CD8-positive, alpha-beta T cell (primary cell): ENCODE measurements at places on chromosomes 7 and 10. TPM values are rescaled to one million over a fixed set of nuclear protein-coding genes. Genes with fewer than 3 reads are reported as not detected.

DNA sequence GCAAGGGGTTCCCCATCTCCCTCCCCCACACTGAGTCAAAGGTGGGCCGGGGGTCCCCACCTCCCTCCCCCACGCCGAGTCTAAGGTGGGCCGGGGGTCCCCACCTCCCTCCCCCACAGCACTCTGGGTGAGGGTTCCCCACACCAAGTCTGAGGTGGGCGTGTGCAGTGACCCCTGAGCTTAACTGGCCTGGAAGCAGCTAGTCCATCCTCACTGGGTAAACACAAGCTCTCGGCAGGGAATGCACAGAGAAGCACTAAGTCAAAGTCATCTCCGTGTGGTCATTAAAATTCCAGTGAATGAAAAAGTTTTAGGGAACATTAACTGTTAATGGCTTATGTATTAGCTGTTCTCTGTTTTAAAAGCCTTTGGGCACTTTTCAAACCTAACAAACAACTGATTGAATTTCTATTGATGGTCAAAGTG lies 43.7 kb upstream of the PRKAR1B start:
- DNase-seq = no peak

- DNase-seq = no peak
These were observed 12.3 kb downstream of the MRPS24 start for GRCh38 chr7:43856996-43857395.

DNA sequence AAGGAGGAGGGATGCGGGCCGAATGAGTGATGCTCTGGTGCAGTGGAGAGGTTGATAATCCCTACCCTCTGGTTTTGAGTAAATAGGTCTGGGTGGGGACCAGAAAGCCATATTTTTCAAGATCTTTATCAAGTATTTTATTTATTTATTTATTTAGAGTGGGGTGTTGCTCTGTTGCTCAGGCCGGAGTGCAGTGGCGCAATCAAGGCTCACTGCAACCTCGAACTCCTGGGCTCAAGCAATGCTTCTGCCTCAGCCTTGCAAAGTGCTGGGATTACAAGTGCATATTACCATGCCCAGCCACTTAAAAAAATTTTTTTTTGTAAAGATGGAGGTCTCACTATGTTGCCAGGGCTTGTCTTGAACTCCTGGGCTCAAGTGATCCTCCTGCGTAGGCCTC lies 21.6 kb downstream of the SVIL start:
- DNase-seq = no peak

DNA sequence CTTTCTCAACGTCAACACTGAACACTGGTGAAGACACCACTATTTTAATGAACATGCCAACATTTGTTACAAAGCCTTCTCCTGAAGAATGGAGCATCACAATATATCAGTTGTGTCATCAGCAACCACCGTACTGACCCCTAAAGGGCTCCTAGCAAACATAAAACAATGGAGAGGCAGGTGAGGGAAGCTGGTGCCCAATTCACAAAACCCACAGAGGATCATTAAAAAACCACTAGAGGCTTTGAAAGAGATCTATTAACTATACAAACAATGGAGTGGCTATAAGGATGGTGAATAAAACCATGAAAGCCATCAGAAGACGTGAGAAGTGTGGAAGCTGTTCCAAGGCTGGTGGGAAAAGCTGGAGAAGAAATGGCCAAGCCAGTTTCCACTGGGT lies 150.8 kb downstream of the FAM107B start:
- DNase-seq = no peak

DNA sequence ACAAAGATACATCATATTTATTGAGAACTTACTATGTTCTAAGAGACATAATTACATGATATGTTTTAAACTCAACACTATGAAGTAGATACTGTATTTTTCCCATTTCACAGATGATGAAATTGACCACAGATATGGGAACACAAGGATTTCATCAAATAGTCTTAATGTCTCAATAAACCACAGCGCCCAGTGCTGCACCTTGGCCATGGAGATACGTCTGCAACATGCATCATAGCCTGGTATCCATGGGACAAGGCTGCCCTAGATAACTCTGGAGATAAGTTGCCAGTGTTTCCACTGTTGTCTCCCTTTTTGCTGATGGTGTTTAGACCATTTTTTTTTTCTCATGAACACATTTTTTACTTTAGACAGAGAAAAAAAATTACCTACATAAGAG lies 97.5 kb downstream of the GNAT3 start:
- no peak for DNase-seq

- DNase-seq = no peak
These were observed 182.5 kb upstream of the PRSS58 start for GRCh38 chr7:142440219-142440905.

DNA sequence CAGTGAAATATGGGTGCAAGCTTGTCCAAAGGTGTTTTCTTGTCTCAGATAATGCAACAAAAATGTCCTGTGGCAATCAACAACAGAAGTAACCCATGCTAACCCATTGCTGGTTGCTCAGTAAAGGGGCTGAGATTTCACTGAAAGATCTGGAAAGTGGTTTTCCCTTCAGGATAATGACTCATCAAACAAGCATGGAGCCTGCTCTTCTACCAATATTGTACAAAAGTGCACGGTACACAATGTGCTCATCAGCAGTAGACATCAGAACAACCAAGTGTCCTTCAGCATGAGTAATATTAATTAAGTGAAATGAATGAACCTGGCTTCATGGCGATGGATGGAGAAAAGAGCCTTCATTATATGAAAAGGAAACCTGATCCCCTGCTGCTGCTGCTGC lies 287.1 kb upstream of the NEBL start:
- no peak for DNase-seq

DNA sequence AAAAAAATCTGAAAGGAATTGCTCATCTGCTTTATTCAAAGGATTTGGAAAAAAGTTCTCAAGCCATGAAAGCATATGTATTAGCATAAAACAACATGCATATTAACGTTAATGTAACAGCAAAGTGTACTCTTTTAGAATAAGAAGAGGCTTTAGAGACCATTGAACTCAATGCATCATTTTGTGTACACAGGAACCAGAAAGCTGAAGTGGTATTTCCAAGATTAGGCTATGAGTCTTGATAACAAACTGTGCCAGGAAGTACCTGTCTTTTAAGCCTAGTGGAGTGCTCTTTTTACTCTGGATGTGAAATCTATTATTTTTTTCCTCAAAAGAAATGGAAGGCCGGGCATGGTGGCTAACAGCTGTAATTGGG lies 164.2 kb downstream of the THSD7A start:
- DNase-seq = no peak

DNA sequence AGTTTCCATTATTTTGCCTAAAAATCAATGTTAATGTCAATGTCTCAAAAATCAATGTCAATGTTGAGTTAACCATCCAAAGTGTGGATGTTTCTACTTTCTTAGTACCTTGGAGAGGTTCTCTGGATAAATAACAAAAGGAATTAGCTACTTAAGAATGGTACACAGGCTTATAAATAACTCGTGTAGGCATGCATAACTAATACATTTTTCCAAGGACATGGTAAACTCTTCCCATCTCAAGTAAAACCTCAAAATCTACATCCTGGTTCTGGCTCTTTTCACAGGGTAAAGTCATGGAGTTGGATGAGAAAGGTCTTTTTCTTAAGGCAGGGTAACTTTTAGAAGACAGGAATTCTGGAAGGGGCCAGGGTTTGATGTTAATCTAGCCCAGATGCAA lies 59.9 kb downstream of the CAV1 start:
- no peak for DNase-seq

NUTM2D gene
- 2.7 TPM for total RNA-seq

LUC7L2 gene
- total RNA-seq = 192 TPM

DNA sequence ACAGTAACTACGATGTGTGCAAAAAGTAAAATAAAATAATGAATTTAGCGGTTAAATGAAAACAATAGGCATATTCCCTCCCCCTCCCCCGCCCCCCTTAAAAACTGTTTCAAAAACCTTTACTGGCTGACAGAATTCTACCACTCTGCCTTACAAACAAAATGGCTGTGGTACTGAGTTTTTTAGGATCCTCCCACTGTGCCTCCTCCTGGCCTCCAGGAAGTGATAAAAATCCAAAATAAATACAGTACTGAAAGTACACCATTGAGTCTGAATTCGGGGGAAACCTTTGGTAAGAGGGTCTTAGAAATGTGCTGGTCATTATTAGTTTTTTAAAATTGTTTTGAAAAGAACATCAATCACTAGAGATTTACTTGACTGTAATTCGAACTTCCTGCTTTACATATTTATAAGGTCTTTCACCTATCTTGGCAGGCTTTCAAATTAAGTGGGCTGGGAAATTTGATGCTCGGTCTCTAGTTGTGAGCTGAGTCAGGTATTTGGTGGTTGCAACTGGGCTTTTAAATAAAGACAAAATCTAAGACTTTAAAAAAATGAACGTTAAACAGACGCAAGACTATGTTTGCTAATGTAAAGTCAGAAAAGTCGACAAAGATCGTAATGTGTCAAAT lies 32.5 kb upstream of the EPC1 start:
- DNase-seq = peak; percentile 31
